ENCODE measurements at places on chromosomes 3 and 15.

- peak; percentile 86 for DNase-seq
These were observed 47.5 kb downstream of the RAB11A start for GRCh38 chr15:65916664-65917406.

- no peak for DNase-seq
These were observed 20.4 kb downstream of the NSUN3 start for GRCh38 chr3:94083261-94083660.

DNA sequence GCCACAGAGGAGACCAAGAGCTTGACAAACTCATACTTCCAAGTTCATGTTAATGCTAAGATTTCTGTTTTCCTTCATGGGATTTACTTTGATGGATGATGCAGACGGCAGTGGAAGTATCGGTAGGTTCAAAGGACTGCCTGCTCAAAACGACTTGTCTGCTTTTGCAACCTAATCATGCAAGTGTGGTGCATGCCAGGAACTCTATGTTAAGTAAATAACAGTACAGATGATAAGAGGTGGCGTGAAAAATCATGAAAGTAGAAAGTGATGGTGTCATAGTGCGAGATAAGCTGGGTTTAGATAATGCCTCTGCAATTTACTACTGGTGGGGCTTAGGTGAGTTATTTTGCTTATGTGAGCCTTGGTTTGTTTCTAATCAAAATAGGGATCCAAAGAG is 14.7 kb upstream of the LMCD1 start:
- DNase-seq: peak; percentile 58

DNA sequence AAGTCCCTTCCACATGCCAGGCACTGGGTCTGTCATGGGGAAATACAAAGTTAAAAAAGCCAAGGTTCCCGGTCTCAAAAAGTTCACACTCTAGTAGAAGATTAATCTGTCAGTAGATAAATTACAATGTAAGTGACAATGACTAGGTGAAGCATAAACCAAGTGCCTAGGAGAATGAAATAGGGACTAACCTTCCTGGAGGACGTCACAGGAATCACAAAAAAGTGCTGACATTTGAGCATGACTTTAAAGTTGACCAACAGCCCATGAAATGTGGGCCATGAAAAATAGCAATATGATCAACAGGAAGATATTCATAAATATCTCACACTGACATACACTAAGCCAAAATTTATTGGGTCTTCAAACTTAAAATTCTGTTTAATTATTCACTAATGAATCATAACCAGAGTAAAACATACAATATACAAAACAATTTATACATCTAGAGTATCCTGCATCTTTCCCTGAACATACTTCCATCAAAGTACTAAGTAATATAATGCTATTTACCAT is 20.0 kb downstream of the COPS2 start:
- DNase-seq: no peak

DNA sequence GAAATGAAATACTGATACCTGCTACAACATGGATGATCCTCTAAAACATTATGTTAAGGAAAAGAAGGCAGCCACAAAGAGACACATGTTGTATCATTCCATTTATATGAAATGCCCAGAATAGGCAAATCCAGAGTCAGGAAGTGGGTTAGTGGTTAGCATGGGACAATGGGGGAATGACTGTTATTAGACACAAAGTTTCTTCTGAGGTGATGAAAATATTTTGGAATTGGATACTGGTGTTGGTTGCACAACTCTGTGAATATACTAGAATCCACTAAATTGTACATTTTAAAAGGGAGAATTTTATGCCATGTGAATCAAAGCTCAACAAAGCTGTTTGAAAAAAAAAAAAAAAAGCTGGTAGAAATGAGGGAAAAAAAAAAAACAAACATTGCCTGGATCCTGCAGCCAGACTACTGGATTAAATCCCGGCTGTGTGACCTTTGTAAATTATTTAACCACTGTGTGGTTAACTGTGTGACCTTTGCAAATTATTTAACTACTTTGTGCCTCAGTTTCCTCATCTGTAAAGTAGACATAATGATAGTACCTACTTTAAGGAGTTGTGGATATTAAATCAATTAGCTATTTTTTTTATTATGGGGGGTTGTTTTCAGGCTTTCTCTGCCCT is 75.6 kb upstream of the PRICKLE2 start:
- DNase-seq: no peak

DNA sequence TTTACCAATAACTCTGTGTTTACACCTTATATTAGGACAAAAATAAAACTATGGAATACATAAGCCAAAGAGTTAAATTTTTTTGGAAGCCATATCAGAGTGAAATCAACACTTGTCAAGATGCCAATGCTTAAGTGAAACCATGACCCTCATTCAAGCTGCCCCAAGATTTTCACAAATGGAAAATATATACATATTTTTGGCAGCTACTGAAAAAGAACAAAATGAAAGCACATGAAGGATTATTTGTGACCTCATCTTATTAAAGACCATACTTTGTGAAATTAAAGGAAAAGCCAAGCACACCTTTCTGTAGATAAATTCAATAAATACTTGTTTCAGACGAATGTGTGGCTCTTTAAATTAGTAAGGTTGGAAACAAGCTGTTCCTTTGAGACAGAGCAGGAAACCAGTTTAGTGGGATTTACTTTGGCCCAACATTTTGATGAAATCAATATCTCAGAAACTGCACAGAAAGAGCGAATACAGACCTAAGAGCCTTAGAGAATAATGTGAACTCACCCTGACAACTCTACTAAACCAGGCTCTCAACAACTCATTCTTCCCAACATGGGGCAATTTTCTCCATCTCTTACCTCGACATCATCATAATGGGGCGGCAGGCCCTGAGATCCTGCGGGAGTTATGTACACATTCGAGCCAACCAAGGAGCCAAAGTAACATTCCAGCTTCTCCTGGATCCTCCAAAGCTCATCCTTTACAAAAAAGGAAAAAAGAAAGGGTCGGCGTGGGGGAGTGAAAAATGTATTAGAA is 11.1 kb downstream of the RIOX2 start:
- peak; percentile 44 for DNase-seq

DNA sequence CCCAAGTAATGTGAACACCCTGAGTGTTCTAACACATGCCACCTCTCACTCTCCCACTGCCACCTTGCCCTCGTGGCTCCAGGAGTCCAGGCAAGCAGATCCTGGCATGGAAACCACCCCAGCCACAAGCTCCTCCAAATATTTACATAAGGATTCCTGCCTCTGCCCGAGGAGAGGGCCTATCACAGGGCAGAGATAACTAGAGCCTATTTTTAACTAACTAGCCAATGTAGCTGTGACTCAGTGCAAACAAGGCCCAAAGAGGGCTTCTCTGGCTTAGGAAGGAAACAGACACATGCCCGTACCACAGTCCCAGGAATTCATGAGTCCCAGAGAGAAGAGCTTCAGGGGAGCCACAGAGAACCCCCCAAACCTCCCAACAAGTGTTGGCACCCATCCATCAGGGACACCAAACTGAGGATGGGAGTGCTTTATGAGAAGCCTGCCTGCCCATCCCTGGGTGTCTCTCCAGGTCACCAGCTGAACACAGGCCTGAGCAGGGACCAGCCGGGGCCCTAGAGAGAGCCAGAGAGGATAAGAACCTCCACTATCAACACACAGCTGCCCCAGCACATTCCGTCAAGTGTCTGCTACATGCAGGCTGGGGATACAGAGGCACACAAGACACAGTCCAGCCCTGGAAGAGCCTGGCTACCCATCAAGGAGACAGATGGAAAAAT is 9.2 kb downstream of the FYCO1 start:
- peak; percentile 71 for DNase-seq

DNA sequence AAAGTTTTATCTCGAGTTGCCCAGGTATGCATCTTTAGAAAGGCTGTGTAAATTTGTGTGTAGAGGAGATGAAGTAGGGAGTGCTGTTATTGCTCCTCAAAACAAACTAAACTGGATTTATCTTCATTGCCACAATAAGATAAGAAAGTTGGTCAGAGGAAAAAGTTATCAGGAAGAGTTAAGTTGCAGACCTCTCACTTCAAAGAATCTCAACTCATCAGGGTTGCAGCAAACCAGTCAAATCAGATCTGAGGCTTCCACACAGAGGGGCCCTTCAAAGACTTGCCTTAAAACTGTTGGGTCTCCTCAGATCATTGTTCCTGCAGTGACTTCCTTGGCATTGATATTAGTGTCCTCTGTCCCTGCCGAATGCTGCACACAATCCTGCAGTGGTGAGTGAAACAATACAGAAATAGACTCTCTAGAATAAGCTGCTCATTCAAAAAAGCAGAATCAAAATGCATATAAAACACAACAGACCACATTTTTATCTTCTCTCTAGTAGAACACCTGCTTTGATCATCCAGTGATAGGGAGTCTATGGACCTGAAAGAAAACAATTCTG is 191.2 kb upstream of the CBLB start:
- no peak for DNase-seq

- no peak for DNase-seq
These were observed 73.5 kb downstream of the ATP10A start for GRCh38 chr15:25789616-25789999.

GRCh38 chr3:193884652-193885051 is 251.3 kb upstream of the HES1 start:
- peak; percentile 70 for DNase-seq

DNA sequence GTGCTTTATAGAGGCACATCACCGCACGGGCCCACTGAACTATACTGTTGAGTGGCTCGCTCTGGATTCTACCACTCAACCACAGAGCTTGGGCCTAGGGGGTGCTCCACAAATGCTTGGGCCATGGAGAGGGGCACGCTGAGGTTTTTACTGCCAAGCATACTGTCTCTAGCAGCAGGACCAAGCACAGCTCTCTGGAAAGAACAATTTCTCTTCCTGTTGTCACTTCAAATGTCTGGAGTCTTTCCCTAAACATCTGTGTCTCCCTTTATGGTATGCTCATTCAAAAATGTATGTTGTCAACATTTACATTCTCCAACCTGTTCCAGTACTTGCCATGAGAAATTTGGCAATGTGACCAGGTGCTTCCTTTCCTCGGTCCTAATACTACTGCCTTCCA is 114.7 kb upstream of the TPM1 start:
- no peak for DNase-seq

DNA sequence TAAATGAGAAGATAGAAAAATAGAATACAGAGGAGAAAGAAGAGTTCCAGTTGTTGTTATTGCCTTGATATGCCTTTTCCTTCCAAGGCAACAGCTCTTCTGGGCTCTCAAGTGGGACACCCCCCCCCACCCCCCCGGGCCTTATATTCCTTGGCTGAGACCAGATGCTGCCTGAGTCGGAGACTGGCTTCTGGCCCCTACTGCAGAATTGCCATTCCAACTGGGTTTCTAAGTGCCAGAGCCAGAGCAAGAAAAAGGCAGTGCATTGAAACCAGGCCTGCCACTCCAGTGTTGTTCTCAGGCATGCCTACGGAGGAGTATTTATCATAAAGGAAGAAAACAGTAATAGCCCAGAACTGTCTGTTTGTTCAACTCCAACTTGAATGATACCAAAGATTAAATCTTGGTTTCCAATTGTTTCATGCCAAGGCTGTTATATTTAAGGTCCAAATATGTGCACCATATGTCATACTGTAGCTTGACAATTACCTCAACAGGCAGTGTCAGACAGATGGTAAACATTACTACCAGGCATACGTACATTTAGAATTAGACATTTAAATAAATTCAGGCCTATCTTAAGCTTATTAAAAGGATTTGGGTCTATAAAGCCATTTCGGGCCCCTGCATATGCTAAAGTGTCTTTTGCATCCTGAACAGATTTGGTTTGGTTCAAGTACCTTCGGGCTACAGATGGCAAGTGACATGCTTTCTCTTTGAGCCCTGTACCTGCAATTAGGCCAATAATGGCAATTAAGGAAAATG is 209.9 kb upstream of the SEMA6D start:
- DNase-seq: no peak

- no peak for DNase-seq
These were observed 444.5 kb downstream of the EPHB1 start for GRCh38 chr3:135239615-135239884.

DNA sequence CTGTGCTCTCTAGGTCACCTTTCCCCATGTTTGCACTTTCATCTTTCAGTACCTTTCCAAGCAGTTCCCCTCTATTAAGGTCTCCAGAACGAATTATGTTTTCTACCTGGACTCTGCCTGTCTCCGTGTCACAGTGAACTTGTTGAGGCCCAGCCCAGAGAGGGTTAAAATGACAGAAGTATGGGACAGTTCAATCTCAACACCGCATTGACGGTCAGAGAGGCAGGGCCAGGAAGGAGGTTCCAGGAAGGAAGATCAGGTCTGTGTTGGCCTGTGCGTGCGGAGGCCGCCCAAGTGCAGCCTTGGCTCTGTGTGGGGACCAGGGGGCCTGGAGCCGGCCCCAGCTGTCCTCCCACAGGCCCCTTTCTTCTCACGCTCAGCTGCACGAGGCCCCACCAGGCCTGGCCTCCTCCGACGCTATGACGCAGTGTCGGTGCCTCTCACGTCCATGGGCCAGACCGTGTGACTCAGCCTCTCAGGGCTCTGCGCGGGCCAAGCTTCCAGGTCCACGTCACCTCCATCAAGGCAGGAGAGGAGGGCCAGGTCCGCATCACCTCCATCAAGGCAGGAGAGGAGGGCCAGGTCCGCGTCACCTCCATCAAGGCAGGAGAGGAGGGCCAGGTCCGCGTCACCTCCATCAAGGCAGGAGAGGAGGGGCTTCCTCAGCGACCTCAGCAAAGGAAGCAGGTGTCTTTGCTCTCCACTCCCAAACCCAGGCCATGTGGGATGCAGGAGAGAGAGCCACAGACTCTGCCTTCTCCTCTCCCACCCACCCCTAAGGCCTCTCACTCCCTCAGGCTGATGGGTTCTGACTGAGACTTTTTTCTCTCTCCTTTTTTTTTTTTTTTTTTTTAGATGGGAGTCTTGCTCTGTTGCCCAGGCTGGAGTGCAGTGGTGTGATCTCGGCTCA is 83.1 kb downstream of the CPN2 start:
- DNase-seq: peak; percentile 83

GRCh38 chr15:47443839-47444238 is 273.5 kb upstream of the SEMA6D start:
- DNase-seq: no peak

GRCh38 chr3:123780656-123781055 is 103.5 kb downstream of the MYLK start:
- DNase-seq: no peak

DNA sequence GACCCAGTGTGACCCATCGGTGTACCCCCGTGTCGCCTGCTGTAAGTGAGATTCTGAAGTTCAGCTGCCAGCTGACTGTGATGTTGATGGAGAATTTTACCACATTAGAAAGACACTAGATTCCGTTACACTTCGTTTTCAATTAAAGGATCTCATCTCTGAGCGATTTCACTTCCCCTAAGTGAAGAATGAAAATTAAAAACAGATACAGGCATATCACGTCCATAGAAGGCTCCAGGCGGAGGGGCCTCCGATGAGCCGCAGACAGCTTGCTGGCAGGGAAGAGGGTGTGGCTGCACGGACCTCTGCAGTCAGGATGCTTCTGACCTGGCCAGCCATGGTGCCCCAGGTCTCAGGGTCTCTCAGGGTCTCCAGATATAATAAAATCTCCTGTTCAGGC is 6.6 kb upstream of the CPN2 start:
- DNase-seq: no peak

- no peak for DNase-seq
These were observed 34.2 kb upstream of the GALNT15 start for GRCh38 chr3:16140116-16140893.

DNA sequence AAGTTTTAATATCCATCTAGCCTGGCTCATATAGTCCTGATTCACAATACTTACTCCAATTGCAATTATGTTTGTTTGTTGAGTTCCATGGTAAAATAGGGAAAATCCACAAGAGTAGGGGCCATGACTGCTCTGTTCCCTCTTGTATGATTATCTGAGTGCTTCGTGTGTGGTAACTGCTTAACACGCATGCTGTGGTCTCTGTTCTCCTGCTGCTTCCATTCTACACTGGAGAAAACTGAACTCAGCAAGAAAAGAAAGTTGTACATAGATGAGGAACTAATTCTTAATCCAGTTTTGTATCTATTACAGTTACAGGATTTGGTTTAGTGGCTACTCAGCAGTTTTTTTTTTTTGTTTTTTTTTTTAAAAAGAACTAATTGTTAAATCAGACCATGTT is 223.0 kb upstream of the SATB1 start:
- no peak for DNase-seq
